Esophagus mucosa (tissue), 1 donor: ENCODE measurements at places on chromosomes 2 and 18.

DNA sequence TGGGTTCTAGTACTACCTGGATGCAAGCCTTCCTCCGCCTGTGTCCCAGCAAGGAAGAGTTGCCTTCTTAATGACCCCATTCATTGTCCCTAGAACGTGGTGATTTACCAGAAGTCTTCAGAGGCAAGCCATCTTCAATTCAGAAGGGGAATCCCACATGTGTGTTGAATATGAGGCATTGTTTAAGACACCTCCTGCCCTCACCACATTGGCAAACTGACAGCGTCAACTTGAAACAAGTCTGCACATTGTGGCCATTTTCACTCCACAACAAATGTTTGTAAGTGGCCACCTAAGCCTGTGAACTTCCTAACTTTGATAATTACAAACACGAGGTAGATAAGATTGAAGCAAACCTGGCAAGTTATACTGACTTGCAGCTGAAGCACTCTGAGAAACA lies 83.7 kb downstream of the TCF7L1 start:
- ATAC-seq, result no peak

DNA sequence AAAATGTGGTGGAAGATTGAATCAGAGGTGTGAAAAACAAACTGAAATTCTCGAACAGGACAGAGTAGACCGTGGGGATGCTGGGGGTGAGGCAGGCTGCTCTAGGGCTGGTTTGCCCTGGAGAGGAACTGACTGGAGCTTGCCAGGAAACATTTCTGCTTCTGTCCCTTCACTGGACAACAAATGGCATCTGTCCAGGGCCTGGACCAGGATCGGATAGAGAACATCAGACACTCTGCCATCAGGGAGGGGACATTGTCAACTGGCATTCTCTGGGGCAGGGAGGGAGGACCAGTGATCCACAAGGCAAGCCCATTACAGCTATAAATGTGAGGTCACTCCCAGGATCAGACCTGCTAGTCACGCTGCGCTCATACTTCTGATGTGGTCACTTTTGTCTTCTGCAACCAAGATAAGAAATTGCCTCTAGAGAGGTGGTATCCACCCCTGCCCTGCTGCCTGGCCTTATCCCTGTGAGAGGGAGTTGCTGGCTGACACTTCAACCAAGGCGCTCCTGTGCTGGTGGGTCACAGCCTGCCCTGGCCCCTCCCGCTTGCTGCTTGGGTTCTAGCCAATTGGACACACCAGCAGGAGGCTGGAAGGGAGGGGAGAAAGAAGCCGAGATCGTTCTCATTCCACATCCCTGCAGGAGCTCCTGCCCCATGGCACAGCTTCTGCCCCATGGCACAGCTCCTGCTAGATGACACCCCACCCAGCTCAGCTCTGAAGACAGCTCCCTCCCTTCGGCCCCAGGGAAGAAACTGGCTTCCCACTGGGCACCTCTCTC lies 8.7 kb downstream of the NPPC start:
- peak; percentile 17 for ATAC-seq

GRCh38 chr18:63102941-63103744 lies 216.4 kb downstream of the BCL2 start:
- ATAC-seq, result no peak

DNA sequence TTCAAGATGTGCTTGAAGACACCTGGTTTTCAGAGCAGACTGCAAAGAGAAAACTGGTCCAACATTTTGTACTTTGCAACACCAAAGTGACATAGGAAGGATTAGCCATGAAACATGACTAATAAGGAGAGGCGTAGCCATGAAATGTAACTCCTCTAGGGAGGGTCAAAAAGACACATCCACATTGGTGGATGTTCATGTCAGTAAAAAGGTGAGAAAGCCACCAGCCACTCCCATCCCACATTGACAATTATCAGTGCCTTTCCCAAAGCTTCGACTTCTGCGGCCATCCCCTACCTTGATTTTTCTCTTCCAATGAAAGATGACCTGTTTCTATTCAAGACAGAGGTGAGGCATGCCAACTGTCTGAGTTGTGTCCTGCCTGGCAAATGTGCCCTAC lies 223.2 kb downstream of the ALK start:
- peak; percentile 37 for ATAC-seq

GRCh38 chr2:158618891-158619490 lies 162.2 kb downstream of the PKP4 start:
- peak; percentile 66 for ATAC-seq

DNA sequence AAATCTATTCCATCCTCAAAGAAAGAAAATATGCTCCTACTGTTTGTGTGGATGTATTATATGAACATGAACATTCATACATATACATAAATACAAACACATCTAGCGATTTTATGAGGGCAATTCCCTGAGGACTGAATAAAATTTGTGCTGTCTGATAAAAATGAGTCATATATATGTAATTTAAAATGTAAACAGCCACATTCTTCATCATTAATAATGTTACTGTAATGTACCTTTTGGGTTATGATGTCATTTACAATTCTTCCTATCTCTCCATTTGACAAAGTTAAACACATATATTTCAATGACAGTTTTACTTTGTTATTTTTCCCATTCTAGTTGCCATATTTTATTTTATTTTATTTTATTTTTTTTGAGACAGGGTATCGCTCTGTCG lies 91.3 kb upstream of the ZFP36L2 start:
- ATAC-seq, result no peak

DNA sequence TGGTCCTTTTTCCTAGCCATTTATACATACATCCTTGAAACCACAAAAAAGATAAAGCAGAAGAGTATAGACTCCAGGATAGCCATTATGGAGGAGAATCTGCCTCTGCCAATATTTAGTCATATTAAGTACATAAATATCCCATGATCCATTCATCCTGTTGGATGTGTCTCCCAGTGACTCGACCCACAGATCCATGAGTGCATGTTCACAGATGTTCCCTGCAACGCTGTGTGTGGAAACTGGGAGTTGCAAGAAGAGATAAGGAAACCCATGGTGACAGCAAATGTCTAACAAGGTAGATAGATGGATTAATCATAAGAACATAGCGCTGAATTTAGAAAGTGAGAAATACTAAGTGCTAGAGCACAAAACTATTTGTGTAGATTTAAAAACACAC lies 34.5 kb downstream of the STK39 start:
- ATAC-seq, result no peak

DNA sequence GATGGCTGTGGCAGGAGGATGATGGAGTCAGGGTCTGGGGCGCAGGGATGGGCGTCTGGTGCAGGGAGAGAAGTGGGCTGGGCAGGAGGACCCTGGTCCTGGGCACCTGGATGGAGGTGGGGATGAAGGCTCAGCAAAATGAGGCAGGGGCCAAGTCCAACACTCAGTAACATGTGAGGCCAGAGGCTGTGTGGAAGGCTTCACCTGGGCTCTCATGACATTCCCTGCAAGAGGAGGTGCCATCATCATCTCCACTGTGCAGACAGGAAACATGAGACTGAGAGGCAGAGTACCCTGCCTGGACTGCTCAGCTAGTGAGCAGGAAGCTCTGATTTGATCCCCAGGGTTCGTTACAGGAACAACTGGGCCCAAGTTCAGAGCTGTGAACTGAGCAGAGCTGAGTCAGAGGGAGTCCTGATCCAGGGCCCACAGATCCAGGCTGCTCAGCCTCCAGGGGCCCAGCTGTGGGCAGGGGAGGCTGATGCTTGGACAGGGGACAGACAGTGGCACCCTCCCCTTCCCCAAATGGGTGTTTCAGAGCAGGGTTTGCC lies 36.9 kb downstream of the HJURP start:
- no peak for ATAC-seq

- no peak for ATAC-seq
Observed at GRCh38 chr2:128599700-128600099, 281.0 kb upstream of the HS6ST1 start.

- ATAC-seq, result no peak
Observed at GRCh38 chr2:215178121-215178520, 39.7 kb upstream of the ABCA12 start.

GRCh38 chr2:185862657-185863398 lies 124.2 kb downstream of the FSIP2 start:
- ATAC-seq, result no peak

GRCh38 chr2:55775828-55776227 lies 82.2 kb upstream of the PNPT1 start:
- no peak for ATAC-seq

DNA sequence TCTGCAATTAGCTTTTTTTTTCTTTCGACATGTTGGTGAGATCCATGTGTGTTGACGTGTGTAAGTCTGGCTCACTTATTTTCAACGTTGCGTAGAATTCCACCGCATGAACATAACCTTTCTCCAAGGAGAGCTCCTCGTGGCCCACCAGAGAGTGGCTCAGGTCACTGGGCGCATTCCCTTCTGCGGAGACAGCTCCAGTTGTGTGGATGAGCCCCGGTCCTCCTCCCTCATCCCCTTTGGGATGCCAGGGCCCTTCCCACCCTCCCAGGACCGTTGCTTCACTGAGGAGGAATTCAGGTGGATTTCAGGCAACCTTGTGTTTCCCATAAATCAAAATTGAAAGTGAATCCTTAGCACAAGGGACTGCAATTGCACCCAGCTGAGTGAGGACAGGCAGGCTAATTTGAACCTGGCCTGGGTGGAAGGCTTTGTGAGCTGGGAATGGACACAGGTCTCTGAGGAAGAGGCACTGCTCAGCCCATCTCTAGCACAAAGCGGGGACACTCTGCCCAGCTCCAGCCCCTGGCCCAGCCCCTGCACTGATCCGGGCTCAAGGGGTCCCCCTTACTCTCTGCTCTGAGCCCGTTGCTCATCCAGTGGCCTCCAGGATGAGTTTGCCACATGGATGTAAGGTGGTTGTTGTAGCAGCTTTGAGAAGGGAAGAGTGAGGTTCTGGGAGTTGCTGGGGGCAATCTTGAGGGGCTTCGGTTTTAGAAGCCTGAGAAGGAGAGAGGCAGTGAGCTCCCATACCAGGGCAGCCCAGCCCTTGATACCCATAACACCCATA lies 57.8 kb upstream of the HAAO start:
- no peak for ATAC-seq

DNA sequence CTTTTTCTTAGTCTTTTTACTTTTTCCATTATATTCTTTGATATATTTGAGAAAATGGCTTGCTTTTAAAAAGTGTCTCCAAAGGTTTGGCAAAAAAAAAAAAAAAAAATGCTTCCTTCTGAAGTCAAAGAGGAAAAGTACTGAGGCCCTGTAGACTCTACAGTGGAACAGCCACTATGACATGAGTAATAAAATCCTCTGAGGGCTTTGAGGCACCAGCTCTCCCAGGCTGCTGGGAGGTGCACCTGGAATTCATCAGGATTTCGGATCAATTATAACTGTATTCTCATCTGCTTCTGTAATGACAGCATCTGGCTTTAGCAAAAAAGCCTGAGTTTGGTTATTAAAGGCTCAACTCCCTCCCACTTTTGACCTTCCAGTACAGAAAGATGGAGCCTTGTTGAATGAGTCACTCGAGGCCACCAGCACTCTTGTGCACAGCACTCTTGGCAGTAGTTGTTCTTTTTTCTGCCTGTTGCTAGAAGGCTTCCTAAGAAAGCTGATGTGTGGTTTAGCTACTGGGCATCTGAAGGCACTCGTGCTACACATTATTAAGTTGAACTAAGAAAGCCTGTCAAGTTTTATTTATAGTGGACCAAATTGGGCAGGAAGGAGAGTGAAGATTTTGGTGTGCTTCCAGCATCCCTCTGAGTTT lies 131.3 kb downstream of the PRPF40A start:
- ATAC-seq, result no peak

GRCh38 chr2:3300224-3300995 lies 77.2 kb downstream of the EIPR1 start:
- no peak for ATAC-seq
